ENCODE measurements at places on chromosomes 5 and 9.
A peak's percentile ranks its signal among the peaks of the same experiment; 100 is the strongest.

DNA sequence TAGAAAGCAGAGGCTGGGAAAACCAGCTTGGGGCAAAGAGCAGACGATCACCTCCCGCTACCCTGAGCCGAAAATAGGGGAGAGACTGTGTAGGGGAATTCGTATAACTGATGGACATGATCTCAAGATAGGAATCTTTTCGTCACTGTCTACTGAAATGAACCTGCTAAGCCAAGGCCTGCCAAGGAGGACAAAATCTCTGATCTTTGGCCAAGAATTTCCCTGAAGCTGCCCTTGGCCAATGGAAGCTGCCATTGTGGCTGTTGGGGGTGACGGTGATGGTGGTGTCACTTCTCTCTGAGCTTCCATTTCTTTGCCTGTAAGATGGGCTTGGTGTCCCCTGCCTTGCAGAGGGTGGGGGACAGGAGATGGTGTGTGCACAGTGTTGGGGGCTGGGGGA, 3.3 kb upstream of the PTGES start:
- DNase-seq, result no peak

DNA sequence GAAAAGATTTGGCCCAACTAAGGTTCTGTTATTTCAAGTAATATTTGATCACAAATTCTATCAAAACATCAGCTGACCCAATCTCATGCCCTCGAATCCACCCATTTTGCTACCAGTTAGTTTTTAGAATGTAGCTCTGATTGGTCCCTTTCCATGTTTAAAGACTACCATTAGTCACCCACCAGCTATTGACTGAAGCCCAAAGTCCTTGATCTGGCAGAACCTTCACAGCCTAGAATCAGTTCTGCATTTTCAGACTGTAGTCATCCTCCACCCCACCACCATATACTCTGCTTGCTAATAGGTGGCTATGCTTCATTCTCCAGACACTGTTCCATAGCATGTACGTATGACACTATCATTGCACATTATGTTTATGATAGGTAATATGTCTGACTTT, 182.2 kb upstream of the TARS1 start:
- peak; percentile 52 for DNase-seq

DNA sequence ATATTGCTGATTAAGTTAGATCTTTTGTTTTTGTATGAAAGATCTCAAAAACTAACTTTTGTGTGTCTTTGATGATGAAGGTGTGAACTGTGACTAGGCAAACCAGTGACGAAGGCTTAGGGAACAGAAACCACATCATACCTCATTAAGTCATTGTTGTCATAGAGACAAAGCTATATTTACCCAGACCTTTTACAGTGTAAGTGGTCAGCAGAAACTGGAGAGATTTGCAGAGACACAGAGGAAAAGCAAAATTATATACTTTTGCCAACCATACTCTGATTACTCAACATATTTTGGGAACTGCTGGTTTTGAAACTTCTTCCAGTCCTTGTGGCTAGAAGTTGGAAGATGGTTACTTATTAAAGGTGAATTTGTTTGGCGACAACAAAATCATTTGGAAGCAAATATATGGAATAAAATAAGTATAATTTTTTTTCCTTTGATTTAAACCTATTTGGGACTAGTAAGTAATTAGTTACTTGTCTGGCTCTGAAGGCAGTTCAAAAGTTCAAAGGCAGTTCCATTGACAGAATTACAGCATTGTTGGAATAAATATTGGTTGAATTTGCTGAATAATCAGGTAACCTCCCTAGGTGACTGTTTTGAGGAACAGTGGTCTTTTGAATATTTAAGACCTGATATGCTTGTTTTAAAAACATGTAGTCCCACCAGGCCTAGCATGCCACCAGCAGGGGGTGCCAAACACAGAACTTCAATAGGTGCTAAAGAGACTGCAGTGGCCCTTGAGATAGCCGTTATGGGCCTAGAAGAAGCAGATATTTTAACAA, 103.8 kb downstream of the RPS23 start:
- peak; percentile 76 for DNase-seq

DNA sequence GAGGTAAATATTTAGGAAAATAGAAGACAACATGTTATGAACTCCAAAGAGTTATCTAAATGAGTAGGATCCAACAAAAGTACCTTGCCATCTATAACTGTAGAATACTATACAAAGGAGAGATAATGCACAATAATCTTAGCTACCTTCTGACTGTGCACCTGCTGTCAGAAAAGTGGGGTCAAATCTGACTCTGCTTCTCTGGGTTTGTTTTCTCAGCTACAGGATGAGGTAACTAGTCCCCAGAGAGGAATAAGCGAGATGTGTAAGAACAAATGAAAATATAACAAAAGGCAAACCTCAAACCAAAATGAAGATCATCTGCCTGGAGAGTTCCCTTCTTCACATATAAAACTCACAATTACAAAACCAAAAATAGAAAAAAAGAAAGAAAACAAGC, 204.8 kb downstream of the DCP2 start:
- DNase-seq, result no peak

DNA sequence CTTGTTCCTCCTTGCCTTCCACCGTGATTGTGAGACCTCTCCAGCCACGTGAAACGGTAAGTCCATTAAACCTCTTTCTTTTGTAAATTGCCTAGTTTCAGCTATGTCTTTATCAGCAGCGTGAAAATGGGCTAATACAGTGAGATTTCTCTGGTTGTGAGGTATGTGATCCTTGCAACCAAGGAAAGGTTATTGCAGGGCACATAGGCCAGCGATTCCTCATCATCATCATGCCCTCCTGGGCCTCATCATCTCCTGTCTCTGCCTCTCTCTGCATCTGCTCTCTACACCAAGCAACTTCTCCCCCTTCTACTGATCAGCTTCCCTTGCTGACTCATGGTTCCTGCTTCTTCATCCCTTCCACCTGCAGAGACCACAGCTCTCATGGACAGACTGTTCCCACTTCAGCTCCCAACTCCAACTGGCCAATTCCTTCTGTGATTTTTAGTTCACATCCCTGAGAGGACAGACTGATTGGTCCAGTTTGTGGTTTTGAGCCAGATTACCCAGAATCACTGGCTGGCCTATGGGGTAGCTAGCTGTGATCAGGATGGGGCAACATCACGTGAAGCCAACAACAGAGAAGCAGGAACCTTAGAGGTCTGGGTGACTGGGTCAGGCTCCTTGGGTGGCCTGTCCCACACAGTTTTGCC, 53.1 kb downstream of the LIX1 start:
- no peak for DNase-seq

DNA sequence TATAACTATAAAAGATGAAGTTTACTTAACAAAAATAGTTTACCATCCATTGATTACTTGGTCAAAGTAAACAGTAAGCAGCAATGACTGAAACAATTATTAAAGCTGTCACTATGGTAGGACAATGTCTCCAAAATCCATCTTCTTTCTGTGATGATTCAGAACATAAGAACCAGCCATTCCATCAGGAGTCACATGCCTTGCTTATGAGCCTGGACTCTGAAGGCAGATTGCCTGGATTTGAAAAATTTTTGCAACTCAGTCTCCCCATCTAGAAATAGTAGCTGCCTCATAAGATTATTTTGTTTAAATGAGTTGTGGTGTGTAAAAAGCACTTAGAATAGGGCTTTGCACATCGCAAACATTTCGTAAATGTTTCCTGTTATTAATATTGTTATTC, 136.2 kb downstream of the LIFR start:
- DNase-seq, result peak; percentile 41

GRCh38 chr5:64811050-64811640, 42.4 kb downstream of the CWC27 start:
- peak; percentile 86 for DNase-seq

DNA sequence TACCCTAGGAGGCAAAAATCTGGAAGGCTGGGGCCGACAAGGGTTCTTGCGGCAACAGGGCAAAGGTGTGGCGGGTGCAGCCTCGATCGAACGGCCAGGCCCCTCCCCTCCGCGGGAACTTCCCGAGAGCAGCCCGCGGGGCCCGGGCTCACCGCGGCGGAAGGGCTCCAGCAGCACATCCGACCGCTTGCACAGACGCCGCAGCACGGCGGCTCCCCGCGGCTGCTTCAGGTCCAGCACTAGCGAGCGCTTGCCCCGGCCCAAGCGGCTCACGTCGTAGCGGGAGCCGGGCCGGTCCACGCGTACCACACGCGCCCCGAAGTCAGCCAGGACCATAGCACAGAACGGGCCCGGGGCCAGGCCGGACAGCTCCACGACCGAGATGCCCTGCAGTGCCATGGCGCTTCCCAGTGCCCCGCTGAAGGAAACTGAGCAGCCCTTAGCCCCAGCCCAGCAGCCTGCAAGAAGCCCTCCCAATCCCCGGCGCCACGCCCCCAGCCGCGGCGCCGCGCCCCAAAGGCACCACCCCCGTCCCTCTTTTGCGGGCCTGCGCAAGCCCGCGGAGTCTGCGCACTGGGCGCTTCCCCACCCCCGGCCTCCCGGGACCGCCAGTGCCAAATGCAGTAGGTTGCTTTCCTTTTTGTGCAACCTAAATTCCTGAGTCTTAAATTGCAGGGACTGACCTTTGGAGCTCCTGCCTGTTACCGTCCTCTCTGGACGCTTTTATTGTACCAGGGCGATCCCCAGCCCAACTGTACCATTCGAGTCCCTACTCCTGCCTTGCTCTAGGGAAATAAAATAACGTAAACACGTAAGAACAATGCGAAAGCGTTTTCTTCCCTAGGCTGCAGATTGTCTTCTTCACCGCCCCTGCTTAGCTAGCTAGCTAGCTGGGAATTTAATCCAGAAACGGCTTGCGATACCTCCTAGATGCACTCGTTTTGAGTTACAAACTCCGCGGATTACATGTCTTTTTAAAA, at the start of gene AMACR:
TSS of gene AMACR (minus strand) at position 430 of the 980 bp plus-strand sequence. CDS start at position 399, 31 bp downstream.
- DNase-seq, result peak; percentile 89

DNA sequence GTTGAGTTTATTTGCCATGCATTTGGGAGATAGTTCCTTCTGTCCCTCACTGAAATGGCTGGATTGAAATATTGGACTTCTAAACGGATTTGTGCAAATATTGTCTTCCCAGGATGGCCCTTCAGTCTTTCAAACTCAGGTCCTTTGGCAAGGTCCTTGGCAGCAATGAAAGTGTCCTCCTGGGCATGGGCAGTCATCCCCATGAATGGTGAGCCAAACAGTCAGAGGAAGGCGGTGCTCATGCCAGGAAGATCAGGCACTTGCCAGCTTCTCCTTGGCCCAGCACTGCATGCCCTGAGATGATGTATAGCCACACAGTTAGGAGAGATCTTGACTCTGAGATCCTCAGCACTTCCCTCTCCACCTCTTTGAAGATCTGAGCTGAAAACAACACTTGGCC, 221.4 kb upstream of the KLF4 start:
- DNase-seq, result no peak

DNA sequence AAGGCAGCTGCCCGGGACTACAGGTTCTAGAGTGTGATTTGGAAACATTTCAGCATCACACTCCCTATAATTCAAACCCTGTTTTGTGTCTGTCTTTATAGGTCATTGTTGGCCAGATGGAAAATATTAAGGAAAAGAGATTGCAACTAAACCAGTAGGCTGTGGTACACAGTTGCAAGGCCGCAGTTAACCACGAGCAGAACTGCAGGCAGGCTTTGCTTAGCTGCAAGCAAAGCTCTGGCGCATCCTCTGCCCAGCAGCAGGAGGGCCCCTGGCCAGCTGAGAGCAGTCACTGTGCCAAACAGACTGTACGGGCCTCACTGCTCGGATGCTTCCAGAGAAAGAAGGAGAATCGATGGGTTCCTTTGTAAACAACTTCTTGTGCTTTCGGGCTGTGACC, 204.5 kb downstream of the DENND1A start:
- peak; percentile 30 for DNase-seq

DNA sequence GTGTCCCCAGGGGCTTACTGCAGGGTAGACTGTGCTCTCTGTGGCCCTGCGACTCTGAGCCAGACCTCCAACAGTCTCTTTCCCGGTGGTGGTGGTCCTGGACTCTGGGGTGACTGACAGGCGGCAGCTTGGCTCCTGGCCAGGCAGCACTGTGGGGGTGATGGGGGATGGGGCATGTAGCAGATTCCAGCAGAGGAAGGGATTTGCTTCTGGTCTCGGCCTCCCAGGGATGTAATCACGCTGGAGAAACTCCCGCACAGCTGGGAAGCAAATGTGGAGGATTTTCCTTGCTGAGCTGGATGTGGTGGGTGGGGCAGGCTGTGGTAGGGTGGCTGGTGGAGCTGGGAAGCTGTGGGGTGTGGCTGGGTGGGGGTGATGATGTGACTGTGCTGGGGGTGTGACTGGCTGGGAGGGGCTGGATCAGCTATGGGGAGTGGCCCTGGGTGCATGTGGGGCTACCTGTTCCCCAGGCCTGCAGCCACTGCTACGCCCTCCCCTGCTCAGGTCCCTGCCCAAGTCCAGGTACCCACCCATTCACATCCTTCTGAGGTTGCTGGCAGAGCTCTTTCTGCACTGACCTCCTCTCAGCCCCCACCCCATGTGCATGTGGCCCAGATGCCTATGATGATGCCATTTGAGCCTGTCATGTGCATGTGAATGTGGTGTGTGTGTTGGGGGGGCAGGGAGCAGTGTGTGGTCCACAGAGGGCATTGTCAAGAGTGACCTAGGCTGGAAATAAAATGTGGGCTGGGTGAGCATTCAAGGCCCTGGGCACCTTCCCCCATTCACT, 3.8 kb downstream of the NDST1 start:
- peak; percentile 79 for DNase-seq

GRCh38 chr5:59272809-59273427, 620.6 kb downstream of the PDE4D start:
- DNase-seq, result no peak

DNA sequence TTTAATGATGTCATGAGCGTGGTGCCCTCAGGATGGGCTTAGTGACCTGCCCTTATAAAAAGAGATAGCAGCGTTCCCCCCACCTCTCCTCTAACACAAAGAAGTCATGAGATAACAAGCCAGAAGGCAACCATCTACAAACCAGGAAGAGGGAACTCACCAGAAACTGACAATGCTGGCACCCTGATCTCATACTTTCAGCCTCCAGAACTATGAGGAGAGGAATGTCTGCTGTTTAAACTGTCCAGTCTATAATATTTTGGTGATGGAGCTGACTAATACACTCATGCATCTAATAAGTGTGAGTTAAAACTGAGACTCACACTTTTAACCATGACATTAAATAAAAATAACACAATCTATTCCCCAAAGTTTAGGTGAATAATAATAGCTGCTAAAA, 156.1 kb upstream of the SPEF2 start:
- DNase-seq, result no peak

GRCh38 chr9:98869078-98869745, 61.7 kb downstream of the GALNT12 start:
- no peak for DNase-seq

DNA sequence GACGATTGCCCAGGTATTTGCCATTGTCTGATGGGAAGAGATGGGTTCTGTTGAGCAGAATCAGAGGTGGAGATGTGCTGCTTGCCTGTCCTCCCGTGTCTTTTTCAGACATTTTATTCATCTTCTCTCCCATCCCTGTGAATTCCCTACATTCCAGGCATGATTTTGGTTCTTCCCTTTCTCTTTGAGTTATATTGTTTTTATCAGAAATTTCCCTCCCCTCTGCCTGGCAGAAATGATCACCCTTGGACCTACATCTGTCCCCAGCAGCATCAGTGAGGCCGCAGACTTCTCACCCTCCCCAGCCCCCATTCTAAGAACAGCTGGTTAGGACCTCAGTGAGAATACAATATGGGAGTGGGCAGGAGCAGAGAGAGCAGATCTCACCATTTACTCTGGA, 640.2 kb downstream of the CCDC171 start:
- DNase-seq, result no peak

- DNase-seq, result no peak
Measured at GRCh38 chr9:134189145-134189469, 24.7 kb upstream of the RNU6ATAC start.

- no peak for DNase-seq
Measured at GRCh38 chr5:66573733-66574132, 22.5 kb upstream of the MAST4 start.

GRCh38 chr5:97854871-97855762, 672.1 kb upstream of the RIOK2 start:
- DNase-seq, result peak; percentile 72

GRCh38 chr9:27933210-27934025, 360.1 kb upstream of the C9orf72 start:
- no peak for DNase-seq
